Cortex of kidney (tissue), 1 donor: ENCODE measurements at places on chromosomes 5 and 9.

GRCh38 chr5:124180875-124181461, 565.5 kb downstream of the ZNF608 start:
- DNase-seq: no peak

DNA sequence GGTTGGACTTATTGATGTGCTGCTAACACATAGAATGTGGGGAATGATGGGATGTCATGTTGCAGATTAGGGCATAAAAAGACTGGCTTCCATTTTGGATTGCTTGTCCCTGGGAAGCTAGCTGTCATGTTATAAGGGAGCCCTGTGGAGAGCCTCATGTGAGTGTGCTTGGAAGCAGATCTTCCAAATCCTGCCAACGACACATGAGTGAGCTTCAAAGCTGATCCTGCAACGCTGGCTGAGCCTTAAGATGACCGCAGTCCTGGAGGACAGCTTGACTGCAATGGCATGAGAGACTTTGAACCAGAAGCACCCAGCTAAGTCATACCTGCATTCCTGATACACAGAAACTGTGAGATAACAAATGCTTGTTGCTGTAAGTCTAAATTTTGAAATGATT, 63.6 kb downstream of the NRG2 start:
- no peak for DNase-seq

DNA sequence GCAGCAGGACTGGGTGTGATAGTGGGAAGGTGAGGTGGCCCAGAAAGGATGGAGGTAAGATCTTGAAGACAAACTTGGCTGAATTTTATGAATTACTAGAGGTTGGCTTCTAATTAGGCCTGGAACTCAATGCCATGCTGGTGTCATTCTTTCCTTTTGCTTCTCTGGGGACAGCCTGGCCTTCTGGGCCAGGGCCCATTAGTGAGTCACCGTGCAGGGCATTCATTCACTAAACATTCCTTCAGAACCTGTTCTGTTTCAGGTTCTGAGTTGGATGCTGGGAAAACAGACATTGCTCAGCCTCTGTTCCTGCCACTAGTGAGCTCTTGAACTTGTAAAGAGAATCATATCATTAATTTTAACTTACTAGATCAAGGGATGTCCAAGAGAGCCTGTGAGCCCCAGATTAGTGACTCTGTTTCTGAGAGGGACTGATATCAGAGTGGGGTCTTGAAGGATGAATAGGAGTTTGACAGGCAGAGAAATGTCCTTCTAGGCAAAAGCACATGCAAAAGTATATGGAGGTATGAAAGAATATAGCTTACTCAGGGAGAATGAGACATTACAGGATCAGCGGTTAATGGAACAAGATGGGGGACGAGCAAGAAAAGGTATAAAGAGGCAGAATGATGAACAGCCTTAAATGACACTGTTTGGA, 66.5 kb downstream of the LHX2 start:
- no peak for DNase-seq

DNA sequence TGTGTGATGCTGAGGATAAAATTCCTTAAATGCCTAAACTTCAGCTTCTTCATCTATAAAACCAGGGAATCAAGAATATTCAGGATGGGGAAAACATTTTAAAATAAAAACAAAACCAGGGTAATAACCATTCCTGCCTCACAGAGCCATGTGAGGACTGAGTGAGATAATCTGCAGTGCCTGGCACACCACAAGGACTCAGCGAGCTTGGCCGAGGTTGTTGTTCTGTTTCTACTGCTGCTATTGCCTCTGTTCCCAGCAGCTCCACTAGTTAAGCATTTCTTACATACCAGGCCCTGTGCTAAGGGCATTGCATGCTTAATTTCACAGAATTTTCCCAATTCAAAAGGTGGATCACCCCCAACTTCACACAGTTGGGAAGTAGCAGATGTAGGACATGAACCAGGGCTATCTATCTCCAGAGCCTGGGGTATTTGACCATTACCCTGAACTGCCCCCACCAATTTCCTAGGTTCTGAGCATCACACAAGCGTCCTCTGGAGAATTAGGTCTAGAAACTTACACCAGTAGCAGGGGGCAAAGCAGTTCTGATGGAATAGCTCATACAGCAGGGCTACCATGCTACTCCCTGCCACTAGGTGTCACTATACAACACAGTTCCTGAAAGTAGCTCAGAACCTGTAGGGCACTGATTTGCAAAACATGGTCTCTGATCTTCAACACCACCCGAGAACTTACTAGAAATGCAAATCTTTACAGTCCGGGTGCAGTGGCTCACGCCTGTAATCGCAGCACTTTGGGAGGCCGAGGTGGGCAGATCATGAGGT, 74.3 kb downstream of the LRSAM1 start:
- DNase-seq: no peak

- DNase-seq: no peak
Observed at GRCh38 chr5:16573401-16573800, 43.4 kb downstream of the RETREG1 start.

GRCh38 chr9:4193391-4193790, 106.5 kb downstream of the GLIS3 start:
- DNase-seq: no peak

GRCh38 chr9:137402746-137403145, 20.2 kb downstream of the EXD3 start:
- no peak for DNase-seq
